ENCODE measurements at places on chromosomes 3 and 15.

- no peak for DNase-seq
Measured at GRCh38 chr15:68399096-68400065, 32.6 kb downstream of the ITGA11 start.

DNA sequence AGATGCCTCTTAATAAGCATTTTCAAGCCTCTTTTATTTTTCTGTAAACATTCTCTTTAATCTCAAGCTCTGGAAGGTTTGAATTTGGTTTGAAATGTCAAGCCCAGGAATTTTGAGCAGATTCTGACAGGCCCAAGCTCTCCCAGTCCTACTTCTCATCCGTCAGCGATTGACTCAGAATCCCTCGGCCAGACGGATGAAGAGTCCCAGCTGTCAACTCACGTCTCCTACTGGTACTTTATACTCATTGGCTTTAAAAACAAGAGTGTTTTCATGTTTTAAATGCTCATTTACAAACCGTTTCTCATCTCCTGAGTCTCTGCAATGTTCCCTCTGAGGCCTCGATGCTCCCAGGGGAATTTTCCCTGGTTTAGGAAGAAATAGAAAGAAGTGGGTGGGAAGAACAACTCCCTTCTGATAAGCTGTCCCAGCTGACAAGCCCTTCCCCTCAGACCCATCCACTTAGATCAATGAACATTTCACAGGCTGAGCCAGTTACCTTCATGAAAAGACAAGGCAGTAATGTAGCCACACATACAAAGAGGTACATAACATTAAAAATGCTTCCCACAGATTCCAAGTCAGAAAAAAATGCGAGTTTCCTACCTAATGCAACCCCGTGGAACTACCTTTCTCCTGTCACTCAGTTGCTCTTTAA lies 478.2 kb upstream of the DPH6 start:
- no peak for DNase-seq

- DNase-seq: no peak
Measured at GRCh38 chr3:191094057-191094845, 104.8 kb upstream of the OSTN start.

DNA sequence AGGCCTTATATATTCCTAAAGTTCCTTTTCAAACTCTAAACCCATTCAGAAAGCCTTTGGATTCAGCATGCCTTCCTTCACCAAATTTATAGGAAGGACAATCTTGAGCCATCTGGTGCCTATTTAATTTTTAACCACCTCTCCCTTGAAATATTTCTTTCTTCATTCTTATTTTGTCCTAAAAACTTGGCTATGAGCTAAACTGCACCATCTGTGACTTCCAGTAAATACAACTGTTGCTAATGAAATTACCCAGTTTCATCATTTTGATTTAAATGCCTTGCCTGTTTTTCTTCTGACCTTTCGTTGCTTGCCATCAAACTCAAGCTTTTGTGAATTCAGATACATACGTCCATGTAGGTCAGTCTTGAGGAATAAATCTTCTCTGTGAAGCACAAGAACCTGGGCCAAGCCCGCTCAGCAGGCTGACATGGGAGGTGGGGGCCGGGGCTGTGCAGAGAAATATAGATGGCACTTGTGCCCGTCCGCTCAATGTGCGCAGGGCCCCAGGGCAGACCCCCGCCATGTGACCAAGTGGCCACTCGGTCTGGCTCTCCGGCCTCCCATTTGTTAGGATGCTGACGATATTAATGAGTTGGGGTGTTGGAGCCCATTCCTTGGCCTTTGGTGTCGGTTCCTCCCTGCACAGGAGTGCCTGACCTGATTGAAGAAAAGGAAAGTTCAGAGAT lies 335.9 kb downstream of the VPS13C start:
- DNase-seq: no peak

DNA sequence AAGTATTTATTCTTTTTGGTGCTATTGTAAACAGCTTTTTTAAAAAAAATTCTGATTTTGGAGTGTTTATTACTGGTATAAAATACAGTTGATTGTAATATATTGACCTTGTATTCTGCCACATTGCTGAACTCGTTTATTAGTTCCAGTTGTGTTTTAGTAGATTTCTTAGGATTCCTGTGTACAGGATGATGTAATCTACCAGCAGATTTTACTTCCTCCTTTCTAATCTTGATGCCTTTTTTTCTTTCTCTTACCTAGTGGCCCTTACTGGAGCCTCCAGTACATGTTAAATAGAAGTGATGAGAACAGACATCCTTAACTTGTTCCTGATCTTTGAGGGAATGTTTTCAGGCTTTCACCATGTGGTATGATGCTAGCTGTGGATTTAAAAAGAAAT lies 70.4 kb upstream of the KY start:
- no peak for DNase-seq

- no peak for DNase-seq
Measured at GRCh38 chr15:52876991-52877663, 87.0 kb upstream of the ONECUT1 start.

DNA sequence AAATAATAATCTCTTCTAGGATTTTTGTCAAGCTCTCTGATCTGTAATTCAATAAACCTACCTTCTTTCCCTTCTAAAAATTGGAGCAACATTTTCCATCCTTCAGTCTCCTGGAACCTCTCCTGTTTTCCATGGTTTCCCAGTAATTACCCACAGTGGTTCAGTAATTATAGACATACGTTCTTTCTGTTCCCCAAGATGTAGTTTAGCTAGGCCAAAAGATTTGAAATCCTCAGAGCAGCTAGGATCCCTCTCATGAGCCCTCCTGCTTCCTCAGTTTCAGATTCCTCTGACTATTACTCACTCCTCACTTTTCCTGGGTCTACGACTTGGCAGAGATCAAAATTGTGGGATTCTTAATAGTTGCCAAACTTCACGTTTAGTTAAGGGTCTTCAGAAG lies 76.9 kb upstream of the IGSF10 start:
- DNase-seq: no peak
